ENCODE measurements at places on chromosomes 1 and 21.

DNA sequence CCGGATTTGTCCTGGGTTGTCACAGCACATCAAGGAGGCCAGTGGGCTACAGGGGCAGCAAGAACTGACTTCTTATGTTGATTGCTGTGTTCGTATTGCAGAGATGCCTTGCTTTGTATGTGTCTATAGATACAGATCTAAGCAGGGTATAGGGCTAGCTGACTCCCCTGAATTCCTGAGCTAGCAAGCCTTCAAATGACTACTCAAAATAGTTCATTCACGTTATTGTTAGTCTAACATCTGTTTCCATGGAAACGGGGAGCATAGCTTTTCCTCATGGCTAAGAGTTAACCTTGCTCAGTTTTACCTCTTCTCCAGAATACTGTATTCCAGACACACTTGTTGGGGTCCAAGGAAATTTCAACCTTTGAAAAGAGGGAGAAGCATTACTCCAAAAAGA lies 24.1 kb downstream of the TRIM45 start:
- DNase-seq: no peak

GRCh38 chr1:157131281-157131680 lies 6.9 kb downstream of the ETV3 start:
- no peak for DNase-seq

- no peak for DNase-seq
These were observed 15.2 kb downstream of the EPHX1 start for GRCh38 chr1:225825078-225825477.

- DNase-seq: no peak
These were observed 22.4 kb downstream of the VPS45 start for GRCh38 chr1:150089846-150090520.

- DNase-seq: no peak
These were observed 22.7 kb downstream of the SLX9 start for GRCh38 chr21:44962403-44962966.

DNA sequence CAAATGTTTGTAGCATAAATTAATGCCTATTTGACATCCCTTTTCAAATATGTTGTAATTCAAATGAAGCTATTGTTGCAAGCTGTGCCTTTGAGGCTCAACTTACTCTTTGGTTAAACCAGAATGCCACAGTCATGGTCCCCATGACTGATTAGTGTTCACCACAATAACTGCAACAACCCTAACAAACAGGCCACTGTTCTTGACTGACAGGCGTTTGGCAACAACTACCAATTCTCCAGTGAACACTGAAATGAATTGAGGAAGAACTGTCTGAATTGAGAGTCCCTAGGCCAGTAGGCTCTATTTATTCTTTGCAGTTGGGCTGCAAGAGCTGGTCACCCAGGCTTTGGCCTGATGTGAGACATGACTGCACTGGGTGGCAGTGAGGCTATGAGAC lies 6.6 kb upstream of the TMEM167B start:
- peak; percentile 61 for DNase-seq

- DNase-seq: no peak
These were observed 212.1 kb upstream of the FMN2 start for GRCh38 chr1:239879321-239880170.

DNA sequence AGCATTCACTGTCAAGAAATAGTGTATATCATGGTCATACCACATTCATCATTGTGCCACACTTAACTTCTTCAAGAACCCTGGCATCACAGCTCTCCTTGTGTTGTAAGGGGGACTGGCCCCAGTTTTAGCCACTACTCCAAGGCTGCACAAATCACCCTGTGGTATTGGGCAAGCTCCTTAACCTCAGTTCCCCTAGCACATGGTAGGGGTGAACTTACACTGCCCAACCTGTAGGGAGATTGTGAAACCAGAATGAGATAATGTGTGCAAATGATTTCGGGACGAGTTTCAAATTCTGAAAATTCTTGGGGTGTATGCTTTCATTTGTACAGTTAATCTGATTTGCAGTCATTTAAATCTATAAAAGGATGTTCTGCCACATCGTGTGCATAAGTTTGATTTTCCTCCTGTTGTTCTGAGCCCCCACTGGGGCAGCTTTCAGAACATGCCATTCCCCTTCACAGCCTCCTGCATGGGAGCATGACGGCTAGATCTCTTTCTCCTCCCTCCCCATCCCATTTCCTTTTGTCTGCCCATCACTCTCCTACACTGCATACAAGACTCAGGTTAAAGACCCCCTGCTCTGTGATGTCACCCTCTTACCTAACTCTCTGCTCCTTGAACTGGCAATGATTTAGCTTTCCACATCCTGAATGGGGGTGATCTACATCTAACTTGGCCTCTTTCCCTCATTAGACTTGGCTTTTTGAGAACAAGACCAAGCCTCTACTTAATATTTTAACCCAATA lies 290.3 kb downstream of the CHRM3 start:
- no peak for DNase-seq

DNA sequence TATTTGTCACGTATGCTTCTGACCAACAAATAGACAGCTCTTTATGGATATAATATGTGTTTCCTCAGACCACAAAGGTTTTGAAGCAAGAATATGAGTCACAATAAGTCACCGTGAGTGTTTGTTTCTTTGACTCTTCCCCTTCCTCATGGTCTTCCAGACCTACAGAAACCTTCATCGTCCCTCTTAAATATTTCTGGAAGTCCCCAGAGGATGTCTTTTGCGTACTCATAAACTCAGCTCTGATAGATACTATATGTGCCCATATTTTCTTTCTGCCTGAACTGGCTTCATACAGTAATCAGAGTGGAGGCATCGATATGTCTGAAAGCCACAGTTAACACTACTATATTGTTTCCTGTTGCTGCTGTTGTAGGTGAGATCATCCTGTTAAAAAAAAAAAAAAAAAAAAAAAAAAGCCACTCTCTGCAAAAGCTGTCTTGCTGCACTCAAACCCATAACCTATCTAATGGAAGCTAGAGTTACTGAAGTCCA lies 38.4 kb downstream of the ADAMTS1 start:
- no peak for DNase-seq

- no peak for DNase-seq
These were observed 73.1 kb downstream of the LAMC1 start for GRCh38 chr1:183096351-183096750.

DNA sequence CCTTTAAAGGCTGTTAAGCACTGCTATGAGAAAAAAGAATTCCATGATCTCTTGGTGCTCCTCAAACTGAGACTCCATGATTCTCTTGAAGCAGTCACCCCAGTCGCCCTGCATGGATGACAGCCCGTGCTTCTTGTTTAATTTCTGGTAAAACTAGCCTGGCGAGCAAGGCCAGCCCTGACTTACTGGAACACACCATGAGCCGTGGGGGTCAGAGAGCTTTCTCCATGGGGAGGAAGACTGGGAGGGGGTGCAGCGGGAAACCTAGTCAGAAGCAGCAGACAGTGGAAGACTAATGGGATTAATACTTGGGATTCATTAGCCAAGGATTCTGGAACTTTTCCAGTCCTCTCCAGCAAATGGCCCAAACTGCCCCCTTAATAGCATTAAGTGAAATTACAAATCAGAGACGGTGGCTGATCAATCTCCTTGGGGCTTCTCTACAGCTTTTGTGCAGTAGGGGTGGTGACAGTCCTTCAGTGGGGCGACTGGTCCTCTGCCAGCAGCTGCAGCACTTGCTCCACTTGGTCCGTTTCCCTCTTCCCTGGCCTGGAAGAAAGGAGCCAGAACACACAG lies 57.2 kb upstream of the LRRN2 start:
- no peak for DNase-seq
